ENCODE measurements at places on chromosomes 12 and 14.
A peak's percentile ranks its signal among the peaks of the same experiment; 100 is the strongest.

DNA sequence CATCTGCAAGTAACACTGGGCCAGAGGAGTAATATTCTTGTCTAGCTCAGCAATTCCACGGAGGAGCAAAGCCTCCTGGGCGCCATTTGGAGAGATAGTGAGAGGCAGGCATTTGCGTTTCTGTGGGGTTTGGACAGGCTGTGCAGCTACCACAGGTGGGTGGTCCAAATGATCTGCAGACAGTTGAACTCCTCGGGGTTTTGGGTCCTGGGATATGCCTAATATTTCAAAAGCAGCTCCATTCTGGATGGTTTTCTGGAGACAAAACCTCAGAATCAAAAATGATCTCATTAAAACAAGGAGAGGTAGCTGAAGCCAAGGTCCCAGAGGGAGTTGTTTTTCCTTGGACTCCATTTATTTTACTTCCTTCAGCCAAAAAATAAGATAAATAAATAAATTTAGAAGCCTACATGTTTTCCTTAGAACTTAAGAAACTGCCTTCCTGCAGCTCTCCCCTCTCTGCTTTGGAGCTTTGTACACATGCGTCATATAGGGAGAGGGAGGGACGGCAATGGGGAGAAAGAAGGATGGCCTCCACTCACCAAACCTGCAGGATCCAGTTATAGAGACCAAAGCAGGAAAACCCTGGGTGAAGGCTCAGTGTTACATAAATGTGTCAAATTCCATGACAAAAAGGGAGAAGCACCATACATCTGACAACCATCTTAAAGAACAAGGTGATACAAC, 227.3 kb upstream of the DAAM1 start:
- no peak for DNase-seq

- DNase-seq: peak; percentile 48
Measured at GRCh38 chr14:21039585-21040369, 2.4 kb upstream of the RNASE7 start.

GRCh38 chr12:95988506-95989275, 7.5 kb downstream of the HAL start:
- no peak for DNase-seq

DNA sequence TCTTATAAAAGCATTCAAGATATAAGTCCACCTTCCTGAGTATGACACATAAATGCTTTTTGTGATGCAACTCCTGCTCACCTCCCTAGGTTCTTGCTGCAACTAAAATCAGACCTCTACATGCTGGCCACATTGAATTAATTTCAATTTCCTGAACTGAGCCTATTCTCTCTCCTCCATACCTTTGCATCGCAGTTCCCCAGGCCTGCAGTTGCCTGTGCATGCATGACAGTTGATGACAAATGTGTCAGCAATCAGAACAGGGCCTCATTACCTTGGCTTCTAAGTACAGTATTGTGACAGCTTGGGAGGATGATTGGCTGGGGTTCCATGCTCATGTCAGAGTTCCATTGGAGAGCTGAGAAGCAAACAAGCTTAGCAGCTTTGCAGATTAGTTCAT, 3.9 kb upstream of the TM7SF3 start:
- no peak for DNase-seq

- DNase-seq: no peak
Measured at GRCh38 chr14:77302926-77303325, 17.8 kb downstream of the POMT2 start.

GRCh38 chr12:131611416-131612091, 99.3 kb upstream of the SFSWAP start:
- DNase-seq: no peak

GRCh38 chr14:104393898-104394381, 185.6 kb upstream of the C14orf180 start:
- DNase-seq: peak; percentile 81

DNA sequence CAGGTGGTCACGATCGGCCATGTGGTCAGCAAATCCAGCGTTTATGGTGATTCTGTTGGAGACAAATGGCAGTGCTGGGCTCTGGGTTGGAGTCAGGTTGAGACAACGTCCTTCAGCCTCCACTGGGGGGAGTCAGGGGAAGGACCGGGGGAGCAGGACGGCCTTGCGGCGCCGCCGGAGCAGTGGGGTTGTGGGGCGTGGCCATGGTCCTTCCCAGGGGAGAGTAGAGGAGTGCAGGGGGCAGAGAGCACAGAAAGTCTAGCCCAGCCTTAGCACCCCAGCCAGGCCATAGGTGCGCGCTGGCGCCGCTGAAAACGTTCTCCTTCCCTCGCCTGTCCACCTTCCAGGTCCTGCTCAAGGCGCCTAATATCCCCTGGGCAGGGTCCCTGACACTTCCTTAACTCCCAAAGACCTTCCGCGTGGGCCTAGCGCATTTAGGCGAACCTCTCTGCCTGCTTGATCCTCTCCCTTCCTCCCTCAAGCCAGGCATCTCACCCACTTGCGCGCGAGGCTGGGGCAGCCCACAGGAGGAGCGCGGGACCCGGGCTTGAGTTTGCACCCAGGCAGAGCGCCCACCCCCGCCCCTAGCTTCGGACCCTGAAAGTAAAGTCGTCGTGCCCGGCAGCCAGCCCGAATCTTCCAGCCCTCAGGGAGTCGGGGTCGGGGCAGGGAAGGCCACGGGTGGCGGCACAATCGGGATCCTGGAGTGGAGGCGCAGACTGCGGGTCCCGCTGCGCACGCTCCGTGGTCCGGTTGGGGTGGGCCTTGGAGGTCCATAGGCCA, 3.1 kb upstream of the KIF26A start:
- DNase-seq: no peak

- DNase-seq: no peak
Measured at GRCh38 chr12:123498126-123498825, 35.2 kb downstream of the RILPL1 start.

GRCh38 chr12:52667509-52667908, 12.7 kb downstream of the KRT1 start:
- no peak for DNase-seq

DNA sequence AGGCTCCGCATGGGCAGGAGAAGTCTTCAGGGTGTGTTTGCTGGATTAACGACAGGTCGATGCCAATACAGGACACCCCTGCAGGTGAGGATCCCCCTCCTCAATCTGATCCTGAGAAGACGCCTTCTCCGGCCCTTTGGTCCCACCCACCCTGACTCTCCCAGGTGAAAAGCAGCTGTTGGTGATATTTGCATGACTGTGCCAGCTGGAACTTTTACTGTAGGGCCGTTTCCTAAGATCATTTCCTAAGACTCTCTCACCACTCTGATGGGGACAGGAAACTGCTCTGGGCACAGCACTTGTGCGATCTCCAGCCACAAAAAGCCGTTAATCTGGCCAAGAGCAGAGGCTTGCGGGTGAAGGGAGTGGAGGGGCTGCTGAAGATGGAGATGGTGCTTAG, 16.8 kb upstream of the EIF5 start:
- DNase-seq: no peak

DNA sequence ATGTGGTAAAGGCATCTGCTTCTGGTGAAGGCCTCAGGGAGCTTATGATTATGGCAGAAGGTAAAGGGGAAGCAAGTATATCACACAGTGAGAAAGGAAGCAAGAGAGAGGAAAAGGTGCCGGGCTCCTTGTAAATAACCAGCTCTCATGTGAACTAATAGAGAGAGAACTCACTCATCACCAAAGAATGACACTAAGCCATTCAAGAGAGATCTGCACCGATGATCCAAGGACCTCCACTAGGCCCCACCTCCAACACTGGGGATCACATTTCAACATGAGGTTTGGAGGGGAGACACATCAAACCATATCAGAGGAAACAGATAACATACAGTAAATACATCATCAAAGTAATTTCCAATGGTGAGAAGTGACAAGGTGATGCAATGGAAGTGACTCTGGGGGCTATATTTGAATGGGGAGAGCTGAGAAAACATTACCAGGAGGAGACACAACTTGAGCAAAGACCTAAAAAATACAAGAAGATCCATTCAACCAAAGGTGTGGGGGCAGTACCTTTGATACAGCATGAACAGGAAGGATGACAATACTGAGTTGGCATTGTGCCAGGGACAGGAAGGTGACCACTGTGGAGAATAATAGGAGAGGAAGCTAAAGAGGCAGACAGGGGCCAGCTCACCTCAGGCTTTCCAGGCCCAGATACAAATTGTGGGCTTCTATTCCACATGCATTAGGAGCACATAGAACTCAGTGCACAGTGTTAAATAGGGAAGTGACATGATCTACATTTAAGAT, 134.4 kb upstream of the GRIP1 start:
- DNase-seq: no peak

- no peak for DNase-seq
Measured at GRCh38 chr12:81518638-81519037, 240.5 kb downstream of the PPFIA2 start.

DNA sequence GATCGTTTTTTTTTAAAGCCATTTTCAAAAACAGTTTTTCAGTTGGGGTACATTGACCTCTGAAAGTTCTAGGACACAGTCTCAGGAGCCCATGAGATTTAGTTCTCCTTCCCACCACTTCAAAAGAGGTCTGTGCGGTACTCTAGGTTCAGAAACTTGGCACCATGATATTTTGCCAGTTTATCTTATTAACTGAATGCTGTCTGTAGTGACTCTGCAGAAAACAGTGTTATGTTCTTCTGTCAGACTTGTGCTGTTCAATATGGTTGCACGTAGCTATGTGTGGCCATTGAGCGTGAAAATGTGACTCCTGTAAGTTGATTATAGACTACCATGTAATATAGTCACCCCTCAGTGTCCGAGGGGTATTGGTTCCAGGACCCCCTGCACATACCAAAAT, 35.9 kb downstream of the CRADD start:
- no peak for DNase-seq

- DNase-seq: no peak
Measured at GRCh38 chr12:69044887-69045286, 111.9 kb upstream of the CPM start.

GRCh38 chr14:61358554-61359226, 37.3 kb downstream of the PRKCH start:
- DNase-seq: no peak
